ENCODE measurements at places on chromosomes 1 and 21.

GRCh38 chr21:44572959-44573583, 458 bp upstream of the KRTAP10-4 start:
- no peak for DNase-seq

DNA sequence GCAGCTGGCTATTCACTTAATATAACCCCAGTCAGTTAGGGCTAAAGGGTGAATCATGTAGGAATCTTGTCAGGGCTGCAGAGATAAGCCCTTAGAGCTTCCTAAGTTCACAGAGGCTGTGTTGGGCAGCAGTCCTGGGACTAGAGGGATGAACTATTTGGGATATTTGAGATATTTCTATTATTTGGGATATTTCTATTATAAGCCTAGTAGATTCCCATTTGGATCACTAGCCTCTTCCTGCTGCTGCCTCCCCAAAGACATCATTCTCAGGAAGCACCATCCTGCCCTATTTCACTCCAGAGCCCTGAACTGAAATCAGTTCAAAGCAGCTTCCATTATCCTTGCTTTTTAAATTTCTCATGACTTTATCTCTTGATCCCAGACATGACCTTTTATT, 501.3 kb downstream of the NUF2 start:
- peak; percentile 27 for DNase-seq

GRCh38 chr1:203888807-203889251, 27.4 kb downstream of the SNRPE start:
- no peak for DNase-seq

GRCh38 chr1:171424494-171424893, 60.8 kb upstream of the PRRC2C start:
- DNase-seq, result no peak

GRCh38 chr1:61591351-61591750, 133.6 kb downstream of the TM2D1 start:
- no peak for DNase-seq

GRCh38 chr1:207362962-207363860, 41.7 kb downstream of the CD55 start:
- peak; percentile 97 for DNase-seq

DNA sequence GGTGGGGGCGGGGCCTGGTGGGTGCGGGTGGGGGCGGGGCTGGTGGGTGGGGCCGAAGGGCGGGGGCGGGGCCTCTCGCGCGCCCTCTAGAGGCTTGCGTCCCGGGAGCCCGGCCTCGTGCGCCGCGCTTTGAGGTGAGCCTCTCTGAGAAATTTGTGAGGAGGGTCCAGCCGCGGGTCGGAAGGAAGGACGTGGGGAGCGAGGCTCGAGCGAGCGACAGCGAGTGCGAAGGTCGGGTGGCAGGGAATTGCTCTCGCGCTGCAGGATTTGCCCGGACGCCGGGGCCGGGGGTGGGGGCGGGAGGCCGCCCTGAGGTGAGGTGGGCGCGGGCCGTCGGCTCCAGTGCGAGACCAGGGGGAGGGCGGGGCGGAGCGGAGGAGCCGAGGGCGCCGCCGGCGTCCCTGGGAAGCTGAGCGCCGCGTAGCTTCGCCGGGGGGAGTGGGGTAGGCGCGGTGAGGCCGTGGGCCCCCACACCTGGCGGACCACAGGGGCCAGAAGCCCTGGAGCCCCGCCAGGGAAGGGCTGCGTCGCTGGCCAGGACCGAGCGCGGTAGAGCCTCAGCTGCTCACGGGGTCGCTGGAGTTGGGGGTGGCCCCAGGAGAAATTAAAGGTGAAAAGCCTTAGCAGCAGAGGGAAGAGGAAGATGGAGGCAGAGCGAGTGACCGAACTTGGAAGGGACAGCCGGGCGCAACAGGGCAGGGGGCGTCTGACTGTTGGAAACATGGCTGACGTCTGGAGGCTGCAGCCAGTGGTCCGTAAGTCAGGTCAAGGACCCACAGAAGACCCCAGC, 754 bp upstream of the LSS start:
- DNase-seq, result no peak

DNA sequence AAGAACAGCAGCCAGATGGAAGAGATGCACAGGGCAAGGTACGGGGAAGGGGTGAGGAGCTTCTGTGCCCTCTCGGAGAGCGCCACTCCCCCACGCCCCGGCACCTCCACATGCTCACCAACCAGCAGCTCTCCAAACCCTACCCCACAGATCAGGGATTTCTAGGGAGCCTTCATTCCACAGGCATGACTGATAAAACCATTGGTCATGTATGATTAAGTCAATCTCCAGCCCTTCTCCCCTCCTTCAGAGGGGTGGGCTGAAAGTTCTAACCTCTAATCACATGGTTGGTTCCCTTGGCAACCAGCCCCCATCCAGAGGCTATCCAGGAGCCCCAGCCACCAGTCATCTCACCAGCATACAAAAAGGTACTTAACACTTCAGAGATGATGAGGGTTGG, 144.7 kb downstream of the TGFBR3 start:
- DNase-seq, result no peak

GRCh38 chr1:6438047-6438525, 13.5 kb downstream of the ESPN start:
- peak; percentile 71 for DNase-seq

DNA sequence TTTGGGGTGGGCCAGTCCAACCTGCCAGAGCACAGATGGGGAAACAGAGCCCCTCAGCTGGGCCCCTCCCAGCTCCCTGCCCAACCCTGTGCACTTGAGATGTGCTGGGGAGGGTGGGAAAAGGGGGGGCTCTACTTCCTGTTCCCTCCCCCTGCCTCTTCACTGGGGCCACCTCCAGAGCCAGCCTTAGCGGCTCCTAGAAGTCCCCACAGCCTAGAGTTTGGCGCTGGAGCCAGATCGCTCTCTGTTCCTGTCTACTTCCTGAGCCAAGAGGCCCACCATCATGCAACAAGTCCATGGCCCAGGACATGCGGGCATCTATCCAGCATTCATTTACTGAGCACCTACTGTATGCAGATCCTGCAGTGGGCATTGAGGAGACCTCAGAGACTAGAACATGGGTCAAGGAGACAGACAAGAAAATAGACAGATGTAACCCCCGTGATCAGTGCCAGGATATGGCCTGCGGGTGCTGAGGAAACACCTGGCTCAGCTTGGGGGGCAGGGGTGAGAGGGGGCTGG, 144.1 kb downstream of the SYF2 start:
- DNase-seq, result no peak

GRCh38 chr21:20443558-20444155, 554.6 kb upstream of the NCAM2 start:
- DNase-seq, result peak; percentile 76

GRCh38 chr1:46790446-46791101, 8.3 kb upstream of the CYP4B1 start:
- DNase-seq, result no peak

GRCh38 chr1:46940307-46940706, 969 bp downstream of the CYP4A11 start:
- DNase-seq, result no peak

GRCh38 chr1:31626223-31627207, 9.0 kb downstream of the HCRTR1 start:
- DNase-seq, result no peak

- DNase-seq, result no peak
These were observed 44.1 kb upstream of the KCND3 start for GRCh38 chr1:112033439-112034120.

DNA sequence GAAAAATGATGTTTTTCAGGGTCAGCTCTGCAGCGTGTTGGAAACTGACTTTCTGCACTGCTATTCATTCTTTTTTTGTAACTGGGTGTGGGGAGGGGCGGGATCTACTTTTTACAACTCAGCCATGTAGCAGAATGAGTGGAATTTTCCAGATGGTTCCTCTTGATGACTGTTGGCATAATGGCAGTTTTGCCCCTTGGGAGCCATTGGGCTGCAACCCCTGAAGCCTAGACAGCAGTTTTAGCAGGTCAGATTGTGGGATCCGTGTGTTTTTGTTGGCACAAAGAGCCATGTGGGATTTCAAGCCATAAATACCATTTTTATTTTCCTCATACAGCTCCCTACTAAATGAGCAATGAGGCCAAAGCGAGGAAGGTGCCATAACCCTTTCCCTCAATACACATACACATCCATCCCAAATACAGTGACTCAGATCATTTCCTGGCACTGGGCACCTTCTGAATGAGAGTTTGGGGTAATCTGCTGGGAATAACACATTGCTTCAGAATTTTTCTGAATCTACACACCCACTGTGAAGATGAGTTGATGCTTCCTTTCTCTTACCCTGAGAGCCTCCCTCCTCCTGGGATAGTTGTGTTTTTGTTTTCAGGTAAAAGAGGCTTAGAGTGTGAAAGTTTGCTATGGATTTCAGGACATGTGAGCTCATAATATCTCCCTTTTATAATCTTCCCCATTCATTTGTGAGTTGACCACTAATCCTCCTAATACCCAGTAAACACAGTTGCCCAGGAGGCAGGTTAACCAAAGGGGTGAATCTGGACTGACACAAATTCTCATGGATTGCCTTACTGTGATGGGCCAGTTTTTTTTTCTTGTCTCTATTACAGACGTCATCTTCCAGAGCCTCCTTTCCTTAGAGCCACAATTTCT, 13.1 kb downstream of the S100A10 start:
- DNase-seq, result no peak

GRCh38 chr1:67250051-67250653, 57.5 kb upstream of the IL12RB2 start:
- DNase-seq, result peak; percentile 46

DNA sequence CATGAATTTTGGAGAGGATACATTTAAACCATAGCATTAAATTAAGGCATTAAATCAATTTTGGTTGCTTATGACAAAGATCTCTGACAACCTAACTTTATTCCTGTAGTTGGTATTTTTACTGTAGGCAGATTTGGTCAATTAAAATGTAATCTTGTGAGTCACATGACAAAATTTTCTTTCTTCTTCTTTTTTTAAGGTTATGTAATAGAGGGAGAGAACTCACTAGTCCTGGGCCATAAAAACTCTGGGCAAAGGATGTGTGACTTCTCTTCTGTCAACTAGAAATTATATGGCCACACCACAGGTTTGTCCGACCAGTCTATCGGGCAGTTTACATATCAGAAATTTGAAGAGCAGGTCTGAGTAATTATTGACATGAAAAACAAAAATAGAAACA, 181.4 kb downstream of the RYR2 start:
- no peak for DNase-seq

DNA sequence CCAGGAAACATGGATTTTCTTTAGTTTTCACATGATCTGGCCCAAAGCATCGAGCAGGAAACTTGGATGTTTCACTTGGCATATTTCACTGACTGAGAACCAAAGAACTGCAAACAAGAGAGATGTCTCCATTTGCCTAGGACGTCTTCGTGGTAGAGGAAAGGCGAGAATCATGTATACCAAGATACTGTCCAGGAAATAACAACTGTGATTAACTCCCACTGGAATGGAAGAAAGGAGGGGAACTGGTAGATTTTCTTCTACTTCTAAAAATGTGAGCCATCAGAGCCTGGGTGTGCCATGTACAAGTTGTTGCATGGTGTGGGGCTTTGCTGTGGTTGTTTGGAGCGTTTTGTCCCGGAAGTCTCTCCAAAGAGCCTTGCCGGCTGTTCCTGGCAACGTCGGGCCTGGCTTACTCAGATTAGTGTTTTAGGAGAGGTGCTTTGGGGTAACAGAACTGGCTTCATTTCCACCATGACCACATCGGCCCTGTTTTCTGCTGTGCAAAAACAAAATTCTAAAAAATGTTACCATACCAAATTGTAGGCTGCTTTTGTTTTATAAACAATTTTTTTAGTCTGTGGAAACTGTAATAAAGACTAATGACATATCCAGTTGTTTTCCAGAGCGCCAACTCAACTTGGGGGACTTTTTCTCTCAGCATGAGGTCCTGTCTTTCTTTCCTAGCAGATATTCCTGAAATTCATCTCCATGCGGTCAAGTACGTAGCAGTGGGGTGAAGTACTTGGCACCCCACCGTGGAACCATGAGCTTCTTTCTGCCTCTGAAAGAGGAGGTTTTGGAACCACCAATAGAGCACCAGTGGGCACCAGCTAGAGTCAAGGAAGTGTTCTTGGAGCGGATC, 118.3 kb downstream of the TM2D1 start:
- DNase-seq, result no peak

- DNase-seq, result no peak
These were observed 23.3 kb downstream of the NGF start for GRCh38 chr1:115314765-115315164.

- no peak for DNase-seq
These were observed 548.9 kb downstream of the NUF2 start for GRCh38 chr1:163870666-163871065.

GRCh38 chr1:100835866-100836842, 58.5 kb downstream of the EXTL2 start:
- no peak for DNase-seq

- DNase-seq, result peak; percentile 39
These were observed 119.7 kb downstream of the ZNF281 start for GRCh38 chr1:200290010-200290685.

DNA sequence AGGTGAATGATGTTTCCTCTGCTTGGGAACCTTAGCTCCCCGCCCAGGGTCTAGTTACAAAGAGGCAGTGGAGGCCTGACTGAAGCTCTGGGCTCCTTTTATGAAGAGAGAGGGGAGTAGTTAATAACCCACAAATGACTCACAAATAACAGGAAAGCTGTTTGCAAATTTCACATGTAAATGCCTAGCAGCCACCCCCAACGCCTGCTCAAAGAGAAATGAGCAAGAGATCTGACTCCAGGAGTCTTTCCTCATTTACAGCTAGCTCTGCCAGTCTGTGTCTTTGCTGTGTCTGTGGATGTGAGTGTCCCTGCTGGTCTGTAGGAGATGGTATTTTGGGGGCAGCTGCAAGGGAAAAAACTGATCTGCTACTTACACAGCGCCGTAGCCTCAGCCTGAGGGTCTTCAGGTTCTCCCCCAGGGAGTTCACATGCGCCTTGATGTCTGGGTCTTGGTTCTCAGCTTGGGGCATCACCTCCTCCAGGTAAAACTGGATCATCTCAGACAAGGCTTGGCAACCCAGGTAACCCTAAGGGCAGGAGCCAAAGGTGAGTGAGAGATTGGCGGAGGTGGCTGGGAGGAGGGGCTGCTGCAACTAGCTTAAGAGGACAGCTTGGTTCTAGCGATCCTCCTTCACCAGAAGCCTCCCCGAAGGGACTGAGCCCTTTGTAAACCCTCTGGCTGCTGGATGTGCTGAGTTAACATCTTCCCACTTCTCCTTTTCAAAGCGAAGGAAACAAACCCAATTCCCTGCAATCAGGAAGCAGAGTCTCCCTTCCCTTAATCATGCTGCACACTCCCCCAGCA, at the start of gene IL19:
IL19 (plus strand) TSS at position 243 of the 807 bp plus-strand sequence. CDS start 65,890 bp downstream, outside the sequence.
- DNase-seq, result peak; percentile 77

GRCh38 chr1:173888749-173889148, 20.6 kb downstream of the ZBTB37 start:
- no peak for DNase-seq

GRCh38 chr1:6180268-6180706, at the start of gene CHD5:
CHD5 (minus strand) TSS chr1:6180321; CDS start chr1:6180023, 298 bp downstream.
- no peak for DNase-seq

GRCh38 chr1:155455588-155456195, 106.9 kb downstream of the ASH1L start:
- DNase-seq, result no peak

- DNase-seq, result no peak
These were observed 8.1 kb upstream of the CITED4 start for GRCh38 chr1:40870135-40870728.

DNA sequence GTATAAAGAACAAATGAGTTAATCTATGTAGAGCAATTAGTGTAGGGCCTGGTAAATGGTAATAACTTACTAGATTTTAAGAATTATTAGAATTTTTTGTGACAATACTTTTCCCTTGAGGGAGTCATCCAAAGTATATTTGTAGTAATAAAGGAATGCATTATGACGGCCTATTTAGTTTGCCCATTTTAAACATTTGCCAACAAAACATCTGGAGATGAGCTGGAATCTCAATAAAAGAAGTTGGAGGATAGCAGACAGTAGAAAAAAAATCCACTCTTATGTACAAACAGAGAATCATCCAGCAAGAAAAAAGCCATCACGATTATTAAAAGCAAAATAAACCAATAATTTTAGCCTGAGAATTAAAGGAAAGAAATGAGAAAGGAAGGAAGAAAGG, 567.3 kb upstream of the ADAMTS5 start:
- no peak for DNase-seq
